Epithelial cell of proximal tubule (primary cell): ENCODE measurements at places on chromosomes 2 and 18. TPM values are rescaled to one million over a fixed set of nuclear protein-coding genes. Genes with fewer than 3 reads are reported as not detected.
A peak's percentile ranks its signal among the peaks of the same experiment; 100 is the strongest.

DNA sequence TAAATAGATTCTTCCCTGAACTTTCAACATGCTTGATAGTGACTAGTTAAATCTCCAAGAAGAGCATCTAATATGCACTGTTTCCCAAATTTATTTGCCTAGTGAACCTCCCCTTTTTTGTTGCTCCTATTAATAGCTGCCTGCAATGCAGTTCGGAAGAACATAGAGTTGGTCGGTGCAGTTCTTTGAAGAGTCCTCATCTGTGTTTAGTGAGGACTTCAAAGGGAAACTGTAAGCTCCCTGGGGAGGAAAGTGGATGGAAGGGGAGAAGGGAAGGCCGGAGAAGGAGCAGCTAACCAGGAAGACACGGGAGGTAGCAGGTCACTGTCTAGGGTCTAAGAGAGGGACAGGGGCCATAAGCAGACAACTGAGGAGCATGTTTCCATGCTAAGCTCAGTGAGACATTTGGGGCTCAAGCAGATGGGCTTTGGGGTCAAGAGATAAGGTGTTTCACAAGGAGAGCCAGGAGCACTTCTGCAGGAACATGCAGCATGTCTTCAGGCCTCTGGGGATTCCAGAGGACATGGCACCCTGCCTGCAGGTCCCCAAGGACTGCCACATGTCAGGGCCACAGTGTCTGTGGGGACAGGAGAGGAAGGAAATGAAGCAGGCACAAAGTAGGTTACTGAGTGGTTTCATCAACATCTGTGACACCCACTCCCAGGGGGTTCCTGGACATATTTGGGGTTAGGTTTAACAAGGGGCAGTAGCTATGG, 48.7 kb upstream of the ANXA4 start:
- no peak for DNase-seq

- no peak for DNase-seq
These were observed 63.6 kb upstream of the ATL2 start for GRCh38 chr2:38440655-38441054.

DNA sequence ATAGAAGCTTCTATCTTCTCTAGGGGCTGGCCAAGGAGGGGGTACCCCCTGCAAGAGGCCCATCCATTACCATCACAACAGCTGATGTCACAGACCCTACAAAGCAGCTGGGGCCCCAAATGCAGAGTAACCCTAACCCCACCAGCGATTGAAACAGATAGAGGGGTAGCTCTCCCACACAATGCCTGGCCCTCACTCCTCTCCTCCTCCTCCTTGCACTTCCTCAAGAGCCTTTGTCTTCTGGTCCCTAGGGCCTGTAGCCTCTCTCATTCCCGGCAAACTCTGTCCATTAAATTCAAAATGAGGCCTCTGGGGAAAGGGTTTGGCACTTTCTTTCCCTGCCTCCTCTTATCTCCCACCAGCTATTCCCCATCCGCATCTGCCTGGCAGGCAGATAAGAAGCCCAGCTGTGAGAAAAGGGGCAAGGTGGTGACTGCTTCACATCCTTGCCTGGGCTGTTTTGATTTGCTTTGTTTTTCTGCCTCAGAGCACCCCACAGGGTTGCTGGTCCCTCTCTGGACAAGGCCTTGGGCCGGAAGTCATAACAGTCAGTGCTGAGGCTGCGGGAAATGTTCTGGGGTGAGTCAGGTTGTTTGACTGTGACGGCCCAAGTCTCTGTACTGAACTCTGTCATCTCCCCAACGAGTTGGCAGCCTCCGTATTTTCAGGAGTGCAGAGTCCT, 26.1 kb upstream of the CYP26B1 start:
- no peak for DNase-seq

The INHA gene
- total RNA-seq, result 0.17 and 0.22 TPM in 2 replicates

The SKA1 gene
- 23.9 and 34.2 TPM in 2 replicates for total RNA-seq

DNA sequence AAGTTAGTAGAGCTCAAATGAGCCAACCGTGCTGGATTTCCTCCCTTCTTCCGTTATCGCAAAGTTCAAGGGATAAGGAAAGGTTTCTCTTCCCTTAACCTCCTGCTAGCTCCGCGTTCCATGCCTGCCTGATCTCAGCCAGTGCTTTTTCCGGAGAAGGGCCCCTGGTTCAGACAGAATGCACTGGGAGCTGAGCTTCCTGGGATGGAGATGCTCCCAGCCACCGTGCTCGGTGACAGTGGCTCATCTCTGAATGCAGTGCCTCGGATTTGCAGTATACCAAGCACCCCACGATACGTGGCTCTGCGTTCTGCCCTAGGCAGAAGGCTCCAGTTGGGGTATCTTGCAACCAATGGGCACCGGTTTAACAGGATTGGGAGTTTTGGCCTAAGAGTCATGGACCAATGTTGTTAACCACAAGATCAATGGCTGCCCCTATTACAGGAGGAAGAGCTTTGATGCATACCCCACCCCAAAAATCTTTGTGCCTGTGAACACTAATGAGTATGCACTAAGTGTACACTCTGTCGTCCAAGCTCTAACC, 876 bp downstream of the CNTNAP5 start:
- DNase-seq, result no peak

- DNase-seq, result no peak
These were observed 110.6 kb downstream of the CRIM1 start for GRCh38 chr2:36466135-36466534.

The MRPS9 gene
- 34.7 and 40.4 TPM in 2 replicates for total RNA-seq

DNA sequence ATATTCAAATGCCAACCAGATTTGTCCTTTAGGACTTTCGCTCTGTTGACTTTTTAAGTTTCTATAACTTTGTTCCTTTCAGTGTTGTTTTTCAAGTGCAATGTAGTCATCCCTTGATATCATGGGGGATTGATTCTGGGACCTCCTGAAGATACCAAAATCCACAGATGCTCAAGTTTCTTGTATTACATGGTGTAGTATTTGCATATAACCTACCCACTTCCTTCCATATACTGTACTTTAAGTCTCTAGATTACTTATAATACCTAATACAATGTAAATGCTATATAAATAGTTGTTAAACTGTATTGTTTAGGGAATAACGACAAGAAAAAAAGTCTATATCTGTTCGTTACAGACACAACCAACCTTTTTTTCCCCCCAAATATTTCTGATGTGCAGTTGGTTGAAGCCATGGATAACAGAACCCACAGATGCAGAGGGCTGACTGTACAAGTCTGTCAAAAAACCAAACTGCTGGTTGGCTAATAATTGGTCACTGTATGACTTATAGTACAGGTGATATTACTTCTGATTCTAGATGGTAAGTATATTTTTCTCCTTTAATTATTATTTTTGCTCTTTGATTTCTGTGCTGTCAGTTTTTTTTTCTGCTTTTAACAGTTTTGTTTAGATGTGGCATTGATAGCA, 201.7 kb upstream of the STON1 start:
- no peak for DNase-seq

GRCh38 chr18:36179562-36180355, 7.5 kb upstream of the MOCOS start:
- peak; percentile 18 for DNase-seq

GRCh38 chr2:69997015-69997830, 35.8 kb upstream of the ASPRV1 start:
- DNase-seq, result peak; percentile 15

DNA sequence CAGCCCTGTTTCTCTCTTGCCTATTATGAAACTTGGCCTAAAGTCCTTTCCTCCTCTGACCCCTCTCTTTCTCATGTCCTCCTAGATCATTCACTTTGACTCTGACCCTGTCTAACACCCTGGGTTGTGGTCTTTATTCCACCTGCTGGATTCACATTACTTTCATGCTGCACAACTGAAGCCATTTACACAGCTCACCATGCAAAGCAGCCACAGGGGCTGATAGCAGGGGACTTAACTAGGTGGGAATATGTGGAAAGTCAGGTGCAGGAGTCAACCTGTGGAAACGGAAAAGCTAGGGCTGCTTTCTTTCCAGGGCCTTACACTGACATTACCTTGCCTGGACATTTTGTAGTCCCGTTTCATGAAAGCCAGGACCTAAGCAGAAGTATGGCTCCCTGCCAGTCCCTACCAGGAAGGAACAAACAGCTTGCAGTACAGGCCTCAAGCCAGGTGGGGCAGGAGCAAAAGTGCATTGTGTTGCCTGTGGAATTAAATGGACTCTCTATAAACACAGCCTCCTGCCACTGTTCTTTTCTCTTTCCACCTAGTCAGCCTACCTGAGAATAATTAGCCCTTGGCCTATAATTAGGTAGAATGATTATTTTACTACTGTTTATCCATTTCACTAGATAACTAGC, 11.8 kb downstream of the MAPRE3 start:
- no peak for DNase-seq

The ADRA2B gene
- 0.23 and 0.29 TPM in 2 replicates for total RNA-seq

The FEV gene
- total RNA-seq, result not detected in 2 replicates

DNA sequence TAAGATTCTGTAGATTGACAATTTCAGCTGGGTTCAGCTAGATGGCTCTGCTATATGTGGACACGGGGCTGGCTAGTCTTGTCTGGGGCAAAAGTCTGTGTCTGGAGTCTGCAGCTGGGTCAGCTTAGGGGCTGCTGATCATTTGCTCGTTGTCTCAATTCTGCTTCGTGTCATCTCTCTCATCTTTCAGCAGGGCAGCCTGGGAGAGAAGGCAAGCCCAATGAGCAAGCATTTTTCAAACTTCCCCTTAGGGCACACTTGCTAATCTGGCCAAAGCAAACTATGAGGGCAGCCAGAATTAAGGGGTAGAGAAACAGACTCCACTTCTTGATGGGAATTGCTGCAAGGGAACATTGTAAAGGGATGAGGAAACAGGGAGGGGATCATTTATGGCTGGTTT, 462.6 kb downstream of the SLC4A3 start:
- no peak for DNase-seq

DNA sequence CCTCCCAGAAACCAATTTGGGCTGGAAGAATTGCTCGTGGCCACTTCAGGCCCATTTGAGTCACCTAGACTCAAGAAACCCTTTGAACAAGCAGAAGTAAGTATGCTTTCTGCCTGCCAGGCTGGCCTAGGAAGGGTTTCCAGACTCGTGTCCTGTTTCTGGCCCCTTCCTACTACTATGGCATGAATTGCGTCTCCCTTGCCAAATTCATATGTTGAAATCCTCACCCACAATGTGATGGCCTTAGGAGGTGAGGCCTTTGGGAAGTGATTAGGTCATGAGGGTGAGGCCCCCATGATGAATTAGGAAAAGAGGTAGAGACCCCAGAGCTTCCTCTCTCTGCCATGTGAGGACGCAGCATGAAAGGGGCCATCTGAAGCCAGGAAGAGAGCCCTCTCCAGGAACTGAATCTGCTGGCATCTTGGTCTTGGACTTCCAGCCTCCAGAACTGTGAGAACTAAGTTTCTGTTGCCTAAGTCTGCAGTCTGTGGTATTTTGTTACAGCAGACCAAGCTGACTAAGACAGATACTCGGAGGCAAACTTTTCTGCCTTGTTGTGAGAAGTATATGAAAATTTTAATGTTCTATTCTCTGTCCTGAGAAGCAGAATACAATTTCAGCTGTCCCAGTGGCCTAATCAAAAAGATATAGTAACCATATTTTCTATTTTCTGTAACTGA, 13.1 kb downstream of the GPR45 start:
- no peak for DNase-seq

DNA sequence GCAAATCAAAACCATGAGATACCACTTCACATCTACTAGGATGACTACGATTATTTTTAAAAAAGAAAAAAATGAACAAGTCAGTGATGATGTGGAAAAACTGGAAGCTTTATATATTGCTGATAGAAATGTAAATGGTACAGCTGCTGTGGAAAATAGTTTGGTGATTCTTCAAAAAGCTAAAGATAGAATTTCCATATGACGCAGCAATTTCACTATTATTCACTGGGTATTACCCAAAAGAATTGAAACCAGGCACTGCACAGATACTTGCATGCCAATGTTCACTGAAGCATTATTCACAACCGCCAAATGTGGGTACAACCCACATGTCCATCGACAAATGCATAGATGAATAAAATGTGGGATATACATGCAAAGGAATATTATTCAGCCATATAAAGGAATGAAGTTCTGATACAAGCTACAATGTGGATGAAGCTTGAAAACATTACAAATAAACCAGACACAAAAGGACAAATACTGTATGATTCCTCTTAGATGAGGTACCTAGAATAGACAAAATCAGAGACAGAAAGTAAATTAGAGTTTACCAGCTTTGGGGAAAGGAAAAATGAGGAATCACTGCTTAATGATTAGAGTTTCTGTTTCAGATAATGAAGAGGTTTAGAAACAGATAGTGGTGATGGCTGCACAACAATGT, 11.1 kb downstream of the RTTN start:
- DNase-seq, result no peak

The TEKT4 gene
- total RNA-seq, result not detected in 2 replicates

DNA sequence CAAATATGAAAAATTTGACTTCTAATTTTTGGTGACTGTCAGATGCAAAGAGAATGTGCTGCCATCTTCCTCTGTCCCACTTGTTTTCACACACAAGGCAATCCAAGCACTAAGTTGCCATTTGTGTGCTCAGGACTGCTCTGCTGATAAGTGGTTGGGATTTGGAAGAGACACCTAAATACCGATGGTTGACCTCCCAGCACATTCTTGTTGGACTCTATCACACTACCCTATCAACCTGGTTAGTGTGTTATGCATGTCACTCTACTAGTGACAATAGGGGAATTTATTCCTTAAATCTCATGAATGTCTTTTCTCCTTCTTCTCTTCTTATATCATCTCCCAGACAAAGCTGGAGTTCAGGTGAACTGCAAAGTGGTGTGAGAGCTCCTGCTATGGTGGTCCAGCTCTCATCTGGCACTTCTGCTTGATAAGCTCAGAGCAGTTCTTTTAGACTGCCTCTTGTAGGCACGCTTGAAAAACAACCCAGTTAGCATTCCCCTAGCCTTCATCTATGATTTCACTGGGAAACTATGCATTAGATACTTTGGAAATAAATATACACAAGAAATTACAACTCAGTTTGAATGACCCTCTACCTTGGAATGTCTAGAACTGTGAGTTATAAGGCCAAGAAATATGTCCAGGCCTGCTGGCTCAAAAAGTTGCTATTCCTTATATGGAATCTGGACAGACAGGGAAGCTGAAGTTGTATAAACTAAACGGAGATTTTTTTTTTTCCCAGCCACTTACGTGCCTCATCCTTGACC, 404.8 kb downstream of the MEIS1 start:
- DNase-seq, result peak; percentile 4

The LYG2 gene
- not detected in 2 replicates for total RNA-seq

DNA sequence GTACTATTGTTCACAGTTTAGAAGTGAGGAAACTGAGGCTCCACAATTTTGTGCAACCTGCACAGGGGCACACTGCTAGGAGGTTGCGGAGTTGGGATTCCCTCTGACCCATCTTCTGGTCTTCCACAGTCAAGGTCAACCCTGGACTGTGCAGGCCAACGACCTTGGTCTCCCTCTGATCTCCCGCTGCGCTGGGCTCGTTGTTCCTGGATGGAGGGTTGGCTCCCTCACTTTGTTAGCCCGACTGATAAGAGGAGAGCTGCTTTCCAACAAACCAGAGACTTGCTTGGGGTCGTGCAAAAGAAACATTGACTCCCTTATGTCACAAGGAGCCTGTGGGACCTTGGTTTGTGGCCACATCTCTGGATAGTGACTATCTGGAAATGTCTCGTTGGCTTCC, 187.6 kb downstream of the MYCN start:
- DNase-seq, result no peak

The KCNIP3 gene
- total RNA-seq, result 3.9 and 10.4 TPM in 2 replicates

The FBXO41 gene
- total RNA-seq, result 2.4 and 4.5 TPM in 2 replicates

- DNase-seq, result peak; percentile 46
These were observed 60.1 kb downstream of the SPIRE1 start for GRCh38 chr18:12597760-12598159.
